HT1080 (cell line): ENCODE measurements at places on chromosomes 7 and 10.

- no peak for DNase-seq
Measured at GRCh38 chr10:71712572-71713134, 6.9 kb downstream of the C10orf105 start.

DNA sequence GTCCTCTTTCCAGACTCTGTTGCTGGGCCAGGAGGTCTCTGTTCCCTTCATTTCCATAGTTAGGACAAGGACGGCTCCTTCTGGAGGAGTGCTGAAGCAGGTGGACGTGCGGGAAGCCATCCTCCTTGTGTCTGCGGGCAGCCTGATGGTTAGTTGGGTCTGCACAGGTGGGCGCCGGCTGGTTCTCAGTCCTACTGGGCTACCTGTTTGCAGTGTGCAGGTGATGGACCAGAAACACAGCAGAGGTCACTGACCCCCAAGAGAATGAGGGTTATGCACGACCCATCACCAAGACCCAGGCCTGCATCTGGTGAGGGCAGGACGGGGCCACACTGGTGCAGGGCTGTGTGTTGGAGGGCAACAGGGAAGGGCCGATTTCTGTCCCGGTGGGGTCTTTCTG is 7.8 kb downstream of the RARRES2 start:
- DNase-seq = no peak

GRCh38 chr10:77490534-77491314 is 146.9 kb downstream of the KCNMA1 start:
- no peak for DNase-seq

GRCh38 chr10:25556457-25556856 is 377.6 kb upstream of the MYO3A start:
- peak; percentile 98 for DNase-seq

GRCh38 chr7:78111386-78111785 is 312.8 kb downstream of the PHTF2 start:
- DNase-seq = no peak
